Neural progenitor cell (in vitro differentiated cells): ENCODE measurements at places on chromosomes 12 and 14. TPM values are rescaled to one million over a fixed set of nuclear protein-coding genes. Genes with fewer than 3 reads are reported as not detected.

Gene NEK9
- 25.9 and 28.3 TPM in 2 replicates for total RNA-seq

Gene PZP
- total RNA-seq, result not detected in 2 replicates

Gene ZNF268
- 42.7 and 54.2 TPM in 2 replicates for total RNA-seq

Gene CIDEB
- total RNA-seq, result 0.12 TPM in 1 of 2 replicates, not detected in the other

Gene INTS13
- 46.6 and 70.8 TPM in 2 replicates for total RNA-seq

Gene KCNA5
- 0.19 and 1.1 TPM in 2 replicates for total RNA-seq

Gene MON2
- 44.2 and 62.3 TPM in 2 replicates for total RNA-seq

Gene EFS
- 21.7 and 74.3 TPM in 2 replicates for total RNA-seq

Gene RAD9B
- 0.17 and 0.31 TPM in 2 replicates for total RNA-seq
